ENCODE measurements at places on chromosomes 12 and 14.

- no peak for DNase-seq
Observed at GRCh38 chr14:53711205-53711604, 245.4 kb downstream of the BMP4 start.

DNA sequence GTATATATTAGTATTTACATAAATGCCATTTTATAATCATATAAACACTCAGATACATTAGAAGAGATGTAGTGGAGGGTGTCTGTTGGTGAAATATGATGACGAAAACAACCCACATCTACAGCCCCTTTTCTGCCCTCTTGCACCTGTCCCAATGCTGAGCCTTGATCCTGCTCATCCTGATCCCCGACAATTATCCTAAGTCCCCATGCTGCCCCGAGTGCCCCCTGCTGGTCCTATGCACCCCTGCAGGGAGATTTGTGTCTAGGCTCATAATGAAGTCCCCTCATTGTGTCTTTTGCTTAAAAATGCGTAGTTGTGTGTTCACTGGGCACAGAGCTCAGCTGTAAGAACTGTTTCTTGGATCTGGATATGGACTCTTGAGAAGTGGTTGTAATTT, 554.5 kb downstream of the TMEM121 start:
- no peak for DNase-seq

DNA sequence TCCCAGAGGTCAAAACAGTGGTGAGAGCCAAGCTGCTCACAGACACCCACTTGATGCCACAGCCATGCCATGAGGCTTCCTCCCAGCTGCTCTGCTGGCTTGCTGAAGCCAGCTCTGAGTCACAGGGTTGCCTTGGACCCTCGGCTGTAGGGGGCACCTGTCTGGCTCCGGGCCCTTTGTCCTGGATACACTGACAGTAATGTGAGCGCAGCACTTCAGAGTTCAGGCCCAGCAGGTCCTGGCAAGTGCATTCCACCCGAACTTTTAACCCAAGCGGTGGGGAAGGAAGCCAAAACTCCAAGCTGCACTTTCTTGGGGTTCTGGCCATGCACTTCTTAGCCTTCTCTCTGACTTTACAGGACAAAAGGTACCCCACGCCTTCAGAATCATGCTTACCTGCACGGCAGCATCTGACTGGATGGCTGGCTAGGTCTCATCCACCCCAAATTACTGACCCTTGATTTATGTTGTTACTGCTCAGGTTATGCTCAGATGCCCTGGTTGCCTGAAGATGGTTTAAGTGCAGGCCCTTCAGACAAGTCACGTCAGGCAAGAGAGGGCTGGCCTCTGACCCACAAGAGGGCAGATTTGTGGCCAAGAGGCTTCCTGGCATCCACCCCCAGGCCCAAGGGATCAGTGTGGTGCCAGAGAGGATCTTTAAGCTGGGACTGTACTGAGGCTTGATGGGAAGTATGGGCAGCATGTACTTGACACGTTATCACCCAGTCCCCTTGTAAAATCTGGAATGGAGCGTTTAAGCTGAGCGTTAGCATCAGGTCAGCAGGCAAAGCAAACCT, 24.8 kb downstream of the SLC25A29 start:
- no peak for DNase-seq

GRCh38 chr14:33709283-33709682, 241.6 kb downstream of the EGLN3 start:
- no peak for DNase-seq

DNA sequence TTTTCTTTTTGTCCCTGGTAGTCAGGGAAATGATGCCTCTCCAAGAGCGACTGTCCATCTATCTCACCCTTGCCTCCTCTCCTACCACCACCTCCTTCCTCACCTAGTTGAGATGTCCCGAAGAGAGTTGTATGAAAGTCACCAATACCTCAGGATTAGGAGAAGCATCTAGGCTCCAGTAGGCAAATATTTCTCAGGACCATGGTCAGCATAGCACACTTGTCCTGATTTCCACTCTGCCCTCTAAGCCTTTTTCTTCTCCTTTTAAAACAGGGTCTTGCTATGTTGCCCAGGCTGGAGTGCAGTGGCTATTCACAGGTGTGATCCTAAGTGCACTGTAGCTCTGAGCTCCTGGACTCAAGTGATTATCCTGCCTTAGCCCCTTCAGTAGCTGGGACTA, 268.4 kb upstream of the PELI2 start:
- no peak for DNase-seq

DNA sequence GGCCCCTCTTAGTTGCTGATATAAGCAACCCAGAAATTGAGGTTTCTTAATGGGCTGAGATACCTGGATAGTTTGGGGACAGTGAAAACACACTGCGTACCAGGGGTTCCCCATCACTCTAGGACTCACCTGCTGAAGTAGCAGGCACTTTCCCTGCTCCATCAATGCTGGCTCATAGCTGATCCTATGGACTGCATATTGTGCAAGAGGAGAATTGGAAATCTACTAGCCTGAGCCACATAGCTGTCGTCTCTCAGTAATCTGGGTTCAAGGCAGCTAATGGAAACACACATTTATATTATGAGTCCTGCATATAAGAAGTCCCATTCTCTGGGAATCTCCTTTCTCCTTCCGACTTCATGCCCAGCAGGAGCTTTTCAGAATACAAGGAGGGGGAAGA, 7.3 kb upstream of the DUSP6 start:
- DNase-seq, result no peak

GRCh38 chr14:72554401-72554800, 339.5 kb downstream of the DPF3 start:
- no peak for DNase-seq

- DNase-seq, result no peak
Observed at GRCh38 chr12:13090054-13090453, 13.4 kb downstream of the GSG1 start.

- DNase-seq, result peak; percentile 11
Observed at GRCh38 chr14:83632375-83632774, 1897.6 kb upstream of the FLRT2 start.

GRCh38 chr14:78851189-78851588, 681.0 kb downstream of the NRXN3 start:
- no peak for DNase-seq

- no peak for DNase-seq
Observed at GRCh38 chr14:32009976-32010581, 67.0 kb upstream of the ARHGAP5 start.

DNA sequence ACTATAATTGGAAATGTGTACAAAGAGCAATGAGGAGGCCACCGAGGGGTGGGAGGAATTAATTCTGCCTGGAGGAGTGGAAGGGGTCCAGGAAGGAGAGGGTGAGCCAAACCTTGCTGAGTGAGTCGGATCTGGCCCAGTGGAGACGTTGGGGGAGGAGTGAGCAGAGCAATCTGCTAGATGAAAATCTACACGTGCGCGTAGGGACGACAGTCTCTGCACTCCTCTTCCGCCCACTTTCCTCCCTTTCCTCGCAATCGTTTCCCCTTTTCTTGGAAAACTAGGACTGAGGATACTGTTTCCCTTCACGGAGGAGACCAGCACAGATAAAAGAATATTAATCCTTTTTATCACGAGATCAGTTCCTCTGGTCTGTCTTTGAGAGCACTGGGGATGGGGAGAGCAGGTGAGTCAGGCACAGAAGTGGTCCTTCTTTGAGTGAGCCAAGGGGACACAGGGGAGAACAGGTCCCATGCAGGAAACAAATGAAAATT, 2.9 kb upstream of the NAB2 start:
- DNase-seq, result no peak

Measured in NCI-H1092 (cell line).